ENCODE measurements at places on chromosomes 11 and 22.

- no peak for DNase-seq
Measured at GRCh38 chr11:76443268-76443980, 1.4 kb upstream of the EMSY start.

- DNase-seq: no peak
Measured at GRCh38 chr11:33179348-33179803, 18.1 kb upstream of the CSTF3 start.

DNA sequence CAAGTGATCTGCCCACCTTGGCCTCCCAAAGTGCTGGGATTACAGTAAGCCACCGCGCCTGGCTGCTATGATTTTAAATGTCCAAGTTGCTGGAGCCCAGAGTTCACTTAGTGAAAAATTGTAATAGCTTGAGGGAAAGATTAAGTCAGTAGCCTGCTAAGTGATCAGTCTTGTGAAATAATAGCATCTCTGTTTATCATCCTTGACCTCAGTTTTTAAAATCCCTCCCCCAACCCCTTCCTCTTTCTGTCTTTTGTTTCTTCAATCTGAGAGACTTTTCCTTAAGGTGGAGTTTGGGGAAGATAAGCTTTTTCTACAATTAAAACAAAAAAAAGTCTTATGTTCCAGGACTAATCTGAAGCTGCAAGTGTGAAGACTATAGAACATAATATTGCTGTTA, 6.4 kb downstream of the HIPK3 start:
- DNase-seq: no peak

- no peak for DNase-seq
Measured at GRCh38 chr11:18578975-18579598, 9.4 kb downstream of the UEVLD start.

DNA sequence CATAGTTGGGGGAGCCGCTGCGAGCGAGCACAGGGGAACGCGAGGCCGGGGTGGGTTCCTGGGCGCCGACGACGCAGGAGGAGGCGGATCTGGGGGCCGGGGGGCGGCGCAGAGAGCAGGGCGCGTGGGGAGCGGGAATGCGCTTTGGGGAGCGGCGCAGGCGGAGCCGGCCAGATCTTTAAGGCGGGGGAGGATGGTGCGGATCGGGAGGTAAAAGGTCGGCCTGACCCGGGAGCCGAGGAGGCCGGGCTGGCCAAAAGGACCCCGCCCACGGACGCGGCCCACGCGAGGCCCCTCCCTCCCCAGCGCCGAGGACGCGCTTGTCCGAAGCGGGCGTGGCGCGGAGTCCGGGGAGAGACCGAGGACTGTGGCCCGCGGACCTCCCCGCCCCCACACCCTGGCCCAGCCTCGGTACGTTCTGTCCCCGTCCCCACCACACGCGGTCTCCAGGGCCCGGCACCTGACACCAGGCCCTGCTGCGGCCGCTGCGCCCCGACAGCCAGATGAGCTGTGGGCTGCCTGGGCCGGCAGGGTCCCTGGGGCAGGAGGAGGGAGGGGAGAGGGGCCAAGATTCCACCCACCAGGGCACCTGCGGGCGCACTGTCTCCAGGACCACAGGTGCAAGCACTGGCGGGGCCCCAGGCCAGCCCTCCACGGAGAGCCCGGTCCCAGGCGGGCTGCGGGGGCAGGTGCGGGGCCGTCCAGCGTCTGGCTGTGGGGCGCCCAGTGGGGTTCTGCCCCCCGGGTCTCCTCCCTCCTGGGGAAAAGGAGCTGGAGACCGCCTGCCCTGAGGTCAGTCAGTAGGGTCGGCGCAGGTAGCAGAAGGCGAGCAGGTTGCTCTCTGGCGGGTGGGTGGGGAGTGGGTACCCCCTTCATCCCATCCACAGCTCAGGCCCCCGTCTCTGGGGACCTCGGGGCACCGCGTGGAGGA, 10.9 kb downstream of the PIM3 start:
- peak; percentile 86 for DNase-seq

DNA sequence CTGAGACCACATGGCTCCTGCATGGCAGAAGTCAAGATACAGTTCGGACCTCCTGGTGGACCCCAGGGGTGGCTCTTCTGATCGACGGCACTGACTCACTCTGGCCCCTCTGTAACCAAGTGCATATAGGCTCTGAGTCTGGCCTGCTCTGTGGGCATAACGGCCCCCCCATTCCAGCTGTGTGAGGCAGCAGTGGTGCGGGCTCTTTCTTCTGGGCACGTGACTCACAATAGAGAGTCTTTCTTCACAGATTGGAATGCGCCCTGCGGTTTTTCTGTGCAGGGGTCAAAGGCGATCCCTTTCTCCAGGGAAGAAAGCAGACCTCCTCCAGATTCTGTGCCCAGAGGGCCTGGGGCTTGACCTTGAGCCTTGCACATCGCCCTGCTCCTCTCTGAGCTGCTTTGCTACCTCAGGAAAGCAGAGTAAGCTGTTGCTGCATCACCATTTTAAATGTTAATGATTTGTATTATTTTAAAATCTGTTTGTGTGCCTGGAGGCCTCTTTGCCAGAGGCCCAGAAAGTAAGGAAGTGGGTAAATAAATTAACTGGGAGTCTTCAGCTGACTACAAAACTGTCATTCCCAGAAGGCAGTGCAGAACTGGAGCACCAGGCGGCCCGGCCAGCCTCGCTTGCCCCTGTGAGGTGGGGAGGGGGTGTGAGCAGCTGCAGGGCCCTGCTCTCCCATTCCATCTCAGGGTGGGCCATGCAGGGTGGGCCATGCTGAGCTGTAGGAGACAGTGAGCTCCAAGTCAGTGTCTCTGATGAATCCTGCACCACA, 199.0 kb downstream of the GRIK4 start:
- DNase-seq: no peak

DNA sequence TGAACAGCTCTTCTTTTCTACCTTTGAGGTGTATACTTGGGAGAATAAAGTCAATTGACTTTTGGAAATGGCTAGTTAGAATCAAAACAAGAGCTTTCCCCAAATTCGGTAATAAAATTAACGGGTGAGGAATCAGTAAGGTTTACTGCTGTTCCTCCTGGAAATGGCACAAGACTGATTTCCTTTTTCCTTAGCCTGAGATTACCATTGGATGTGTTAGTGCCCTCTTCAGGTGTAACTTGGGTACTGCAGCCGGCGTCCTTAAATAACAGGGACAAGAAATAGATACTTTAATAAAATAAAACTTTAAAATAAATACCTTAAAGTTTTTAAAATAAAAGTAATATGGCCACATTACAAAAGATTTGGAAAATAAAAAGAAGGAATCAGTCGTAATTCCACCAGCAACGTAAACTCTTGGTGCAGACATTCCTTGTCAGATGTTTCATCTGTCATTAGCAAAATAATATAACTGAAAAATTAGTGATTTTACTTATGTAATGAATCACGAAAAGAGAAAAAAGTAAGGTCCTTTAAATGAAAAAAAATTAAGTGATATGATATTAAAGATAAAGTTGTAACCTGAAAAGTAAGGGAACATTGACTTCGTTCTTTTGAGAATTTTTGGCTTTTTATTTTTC, 29.7 kb downstream of the ZFTA start:
- DNase-seq: peak; percentile 72

- no peak for DNase-seq
Measured at GRCh38 chr11:70751142-70751734, 352.9 kb downstream of the CTTN start.

DNA sequence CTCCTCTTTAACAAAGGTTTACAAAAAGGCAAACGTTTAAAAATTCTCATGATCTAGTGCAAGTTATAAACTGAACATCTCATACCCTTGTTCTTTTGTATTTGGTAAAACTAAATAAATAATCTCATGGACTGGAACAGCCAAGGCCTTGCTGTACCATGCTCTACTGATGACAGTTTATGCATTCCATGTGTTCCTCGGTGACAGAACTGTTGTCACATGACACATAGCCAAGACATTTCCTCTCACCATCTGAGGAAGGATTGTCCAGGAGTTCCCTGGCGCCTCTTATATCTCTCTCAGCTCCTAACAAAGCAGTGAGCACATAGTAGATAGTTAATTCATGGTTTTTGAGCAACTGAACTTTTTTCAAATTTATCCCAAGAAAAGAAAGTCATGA, 12.6 kb downstream of the CCDC83 start:
- no peak for DNase-seq

DNA sequence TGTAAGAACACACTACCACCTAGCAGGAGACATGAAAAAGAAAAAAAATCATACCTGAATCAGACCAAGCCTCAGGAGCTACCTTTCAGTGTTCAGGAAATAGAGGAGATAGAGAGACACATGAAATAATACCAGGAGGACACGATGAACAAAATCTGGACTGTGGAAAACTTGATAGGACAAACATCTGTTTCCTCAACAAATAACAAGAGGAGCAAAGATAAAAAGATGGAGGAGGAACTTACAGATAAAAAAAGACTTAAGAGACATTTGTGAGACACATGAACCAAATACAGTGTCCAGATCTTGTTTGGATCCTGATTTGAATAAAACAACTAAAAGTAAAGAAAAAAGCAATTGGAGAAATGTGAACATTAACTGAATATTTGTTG, 12.4 kb upstream of the KCNE3 start:
- DNase-seq: no peak

- peak; percentile 97 for DNase-seq
Measured at GRCh38 chr11:68257477-68258362, 14.1 kb downstream of the C11orf24 start.

DNA sequence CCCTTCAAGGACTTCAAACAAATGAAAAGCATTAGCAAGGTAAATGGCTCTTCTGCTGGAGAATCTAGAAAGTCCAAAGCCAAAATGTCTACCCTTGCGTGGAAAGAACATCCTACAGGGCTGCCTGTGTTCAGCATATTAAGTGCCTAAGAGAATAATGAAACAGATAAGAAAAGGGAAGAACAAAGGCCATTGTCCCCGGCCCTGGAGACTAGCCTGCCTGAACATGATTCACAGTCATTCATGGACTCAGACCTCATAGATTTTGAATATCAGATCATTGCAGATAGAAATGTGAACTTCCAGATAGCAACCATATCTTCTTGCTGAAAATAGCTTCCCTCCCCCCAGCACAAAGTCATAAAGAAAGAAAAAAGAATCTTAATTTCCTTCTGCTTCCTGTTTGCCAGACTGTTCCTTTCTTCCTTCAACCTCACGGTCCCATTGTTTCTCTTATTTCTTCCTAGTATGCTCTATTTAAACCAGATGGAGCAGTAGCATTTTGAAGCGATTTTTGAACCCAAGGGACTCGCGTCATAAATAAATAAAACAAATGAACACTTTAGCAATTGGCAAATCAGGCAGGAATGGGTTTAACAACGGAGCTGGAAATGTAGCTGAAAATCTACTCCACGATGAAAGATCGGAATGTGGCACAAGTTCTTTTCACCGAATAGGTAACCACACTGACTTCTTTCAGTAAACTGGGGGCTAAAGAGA, 408.2 kb upstream of the CCDC90B start:
- DNase-seq: no peak

GRCh38 chr22:22823131-22823810, 64.3 kb upstream of the IGLL5 start:
- no peak for DNase-seq

DNA sequence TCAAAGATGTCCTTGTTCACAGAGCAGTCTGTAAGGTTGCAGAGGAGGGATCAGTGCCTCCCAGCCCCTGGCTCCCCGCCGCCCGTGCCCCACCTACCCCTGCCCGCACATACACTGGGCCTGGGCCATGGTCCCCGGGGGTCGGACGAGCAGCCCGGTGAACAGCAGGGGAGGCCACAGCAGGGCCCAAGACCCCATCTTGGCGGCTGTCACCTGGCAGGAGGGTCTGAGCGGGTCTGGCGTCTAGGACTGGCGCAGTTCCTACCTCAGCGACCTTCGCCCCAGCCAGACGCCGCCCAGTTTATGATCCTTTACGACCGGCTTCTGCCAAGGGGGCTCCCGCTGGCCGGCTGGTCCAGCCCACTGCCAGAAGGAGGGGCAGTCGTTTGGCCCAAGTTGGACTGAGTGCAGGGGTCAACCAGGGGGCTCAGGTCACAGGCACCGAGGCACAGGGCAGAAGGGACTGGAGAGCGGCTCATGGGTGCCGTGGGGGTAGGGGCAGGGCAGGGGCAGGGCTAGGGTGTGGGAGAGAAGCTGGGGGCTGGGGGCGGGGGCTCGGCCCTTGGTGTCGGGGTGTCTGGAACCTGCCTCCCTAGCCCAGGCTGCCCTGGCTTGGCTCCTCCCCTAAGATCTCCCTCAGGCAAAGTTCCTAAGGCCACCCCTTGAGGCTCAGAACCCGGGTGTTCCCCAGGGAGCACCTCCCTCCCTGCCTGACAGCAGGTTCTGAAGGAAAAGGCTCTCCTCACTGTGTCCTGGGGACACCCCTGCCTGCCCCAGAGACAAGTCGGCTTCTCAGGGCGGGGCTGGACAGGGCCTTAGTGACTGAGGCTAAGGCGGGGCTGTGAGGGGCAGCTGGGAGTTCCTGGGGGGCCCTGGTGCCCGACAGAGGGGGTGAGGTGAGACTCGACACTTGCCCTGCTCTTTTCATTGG, at the start of gene CDHR5:
Gene CDHR5, minus strand, starts transcription at position 251 of the 931 bp plus-strand sequence. Its CDS starts 53 bp downstream, at position 198.
- no peak for DNase-seq

DNA sequence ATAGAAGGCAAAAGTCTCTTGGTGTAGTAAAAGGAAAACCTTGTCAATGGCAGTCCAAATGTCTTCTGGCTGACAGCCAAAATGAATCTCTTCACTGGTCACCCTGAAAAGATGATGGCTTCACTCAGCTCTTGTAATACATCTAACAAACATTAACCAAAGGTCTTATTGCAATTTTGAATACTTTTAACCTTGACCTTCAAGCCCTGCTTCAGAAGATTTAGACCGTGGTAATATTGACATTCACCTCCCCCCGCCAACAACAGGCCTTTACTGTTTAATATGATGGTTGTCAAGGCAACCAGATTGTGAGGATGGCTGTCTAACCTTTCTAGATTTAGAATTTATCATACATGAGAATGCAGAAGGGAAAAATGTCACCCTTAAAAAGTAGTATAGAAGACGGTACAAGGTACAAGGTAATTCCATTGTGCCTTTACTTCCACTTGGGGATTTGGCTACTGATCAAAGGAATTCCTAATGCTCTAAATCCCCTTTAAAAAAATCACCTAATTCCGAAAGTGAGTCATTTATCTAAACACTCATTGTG, 342.3 kb downstream of the LARGE1 start:
- DNase-seq: no peak

DNA sequence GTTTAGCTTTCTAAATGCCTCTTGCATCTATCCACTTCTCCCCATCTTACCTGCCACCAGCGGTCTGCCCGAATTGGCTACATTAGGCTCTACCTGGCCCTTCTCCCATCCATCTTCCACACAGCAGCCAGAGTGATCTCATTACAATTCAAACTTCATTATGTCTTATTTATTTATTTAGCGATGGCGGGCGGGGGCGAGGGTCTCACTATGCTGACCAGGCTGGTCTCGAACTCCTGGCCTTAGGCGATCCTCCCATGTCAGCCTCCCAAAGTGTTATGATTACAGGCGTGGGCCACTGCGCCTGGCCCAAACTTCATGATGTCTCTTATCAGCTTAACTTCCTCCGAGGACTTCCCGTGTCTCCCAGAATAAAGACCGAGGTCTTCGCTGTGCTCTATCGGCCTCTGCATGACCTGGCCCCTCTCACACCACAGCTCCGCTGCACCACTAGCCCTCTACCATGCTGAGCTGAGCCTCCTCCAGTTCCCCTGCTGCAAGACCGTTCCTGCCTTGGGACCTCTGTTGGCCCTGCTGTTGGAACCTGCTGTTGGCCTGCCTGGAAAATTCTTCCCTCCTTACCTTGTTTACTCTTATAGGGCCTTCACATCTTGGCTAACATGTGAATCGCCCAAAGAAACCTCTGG, 870 bp upstream of the CTTN start:
- DNase-seq: peak; percentile 23

Measured in stimulated activated naive CD8-positive, alpha-beta T cell treated with anti-CD3 and anti-CD28 coated beads, Interleukin-15, Interleukin-2, amounts not matched to agents 100 U/mL and 50 U/mL, for 24 hours (primary cell).